Activated naive CD8-positive, alpha-beta T cell treated with anti-CD3 and anti-CD28 coated beads, Interleukin-2, amount 50 U/mL, for 24 hours (primary cell): ENCODE measurements at places on chromosomes 16 and 17.

DNA sequence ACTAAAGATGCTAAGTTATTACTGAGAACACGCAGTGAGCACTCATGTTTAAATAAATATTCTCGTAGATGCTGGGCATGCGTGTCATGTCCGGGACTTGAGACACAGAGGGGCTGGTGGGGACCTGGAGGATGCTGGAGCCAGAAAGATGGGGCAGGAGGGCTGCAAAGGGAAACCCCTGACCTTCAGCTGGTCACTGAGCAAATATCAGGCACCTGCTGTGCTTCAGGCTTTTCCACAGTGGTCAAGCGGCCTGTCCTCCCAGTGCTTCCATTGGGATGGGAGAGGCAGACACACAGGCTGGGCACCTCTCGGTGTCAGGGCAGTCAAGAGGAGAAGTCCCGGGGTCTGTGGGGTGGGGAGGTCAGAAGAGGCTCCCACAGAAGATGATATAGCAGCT, 211.4 kb downstream of the GSG1L start:
- H3K27ac ChIP-seq, result no peak overlapping the region
- H3K4me1 ChIP-seq, result no peaks in the 10 kb centered on the region
- H3K27me3 ChIP-seq, result peaks cover 33% of the 10 kb centered on the region
- no peak overlapping the region for H3K4me3 ChIP-seq
- no peaks in the 10 kb centered on the region for H3K36me3 ChIP-seq

DNA sequence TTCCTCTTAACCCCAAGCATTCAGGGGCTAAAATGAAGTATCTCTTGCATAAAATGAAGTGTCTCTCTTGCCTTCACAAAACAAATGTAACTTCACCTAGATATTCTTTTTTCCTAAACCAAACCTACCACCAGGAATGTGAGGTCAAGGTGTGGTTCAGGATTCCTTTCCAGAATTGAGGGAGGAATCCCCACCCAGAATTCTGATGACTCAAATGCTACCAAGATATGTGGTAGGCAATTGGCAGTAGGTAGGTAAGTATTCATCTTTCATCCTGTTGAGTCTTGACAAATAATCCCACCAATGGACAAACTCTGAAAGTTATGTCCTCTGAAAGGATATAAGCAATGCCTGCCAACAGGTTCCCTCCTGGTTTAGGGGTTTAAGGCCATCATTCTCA, 26.2 kb downstream of the TRIM16 start:
- peaks cover 21% of the 10 kb centered on the region for H3K36me3 ChIP-seq
- DNase-seq, result no peak
- H3K27me3 ChIP-seq, result no peaks in the 10 kb centered on the region

GRCh38 chr17:59512844-59513385, 52.5 kb upstream of the DHX40 start:
- H3K4me1 ChIP-seq, result no peaks in the 10 kb centered on the region
- no peak for DNase-seq
- peaks cover 2% of the 10 kb centered on the region for H3K27me3 ChIP-seq
- no peak overlapping the region for H3K4me3 ChIP-seq
- no peaks in the 10 kb centered on the region for H3K36me3 ChIP-seq

GRCh38 chr17:72004611-72005331, 116.0 kb upstream of the SOX9 start:
- no peak overlapping the region for H3K4me3 ChIP-seq
- H3K27ac ChIP-seq, result no peak overlapping the region
- DNase-seq, result no peak
- no peaks in the 10 kb centered on the region for H3K36me3 ChIP-seq

DNA sequence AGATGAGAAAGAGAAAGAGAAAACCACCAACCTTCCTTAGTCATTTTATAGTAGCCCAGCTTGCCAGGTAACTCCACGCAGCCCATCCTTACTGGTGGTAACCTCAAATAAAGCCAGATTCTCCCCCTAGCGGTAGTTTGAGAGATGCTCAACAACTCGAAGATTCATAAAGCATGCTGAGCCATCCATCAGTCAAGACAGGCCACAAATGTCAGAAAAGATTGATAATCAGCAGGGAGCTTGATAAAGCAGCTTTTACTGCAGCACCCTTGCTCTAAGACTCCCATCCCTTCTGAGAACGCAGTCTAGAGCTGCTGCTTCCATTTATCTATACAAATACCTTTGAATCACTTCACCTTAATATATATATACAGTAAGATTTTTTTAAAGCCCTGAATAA, 451.5 kb upstream of the HSBP1 start:
- no peaks in the 10 kb centered on the region for H3K36me3 ChIP-seq
- H3K4me1 ChIP-seq, result no peaks in the 10 kb centered on the region
- DNase-seq, result no peak
- no peak overlapping the region for H3K27ac ChIP-seq

DNA sequence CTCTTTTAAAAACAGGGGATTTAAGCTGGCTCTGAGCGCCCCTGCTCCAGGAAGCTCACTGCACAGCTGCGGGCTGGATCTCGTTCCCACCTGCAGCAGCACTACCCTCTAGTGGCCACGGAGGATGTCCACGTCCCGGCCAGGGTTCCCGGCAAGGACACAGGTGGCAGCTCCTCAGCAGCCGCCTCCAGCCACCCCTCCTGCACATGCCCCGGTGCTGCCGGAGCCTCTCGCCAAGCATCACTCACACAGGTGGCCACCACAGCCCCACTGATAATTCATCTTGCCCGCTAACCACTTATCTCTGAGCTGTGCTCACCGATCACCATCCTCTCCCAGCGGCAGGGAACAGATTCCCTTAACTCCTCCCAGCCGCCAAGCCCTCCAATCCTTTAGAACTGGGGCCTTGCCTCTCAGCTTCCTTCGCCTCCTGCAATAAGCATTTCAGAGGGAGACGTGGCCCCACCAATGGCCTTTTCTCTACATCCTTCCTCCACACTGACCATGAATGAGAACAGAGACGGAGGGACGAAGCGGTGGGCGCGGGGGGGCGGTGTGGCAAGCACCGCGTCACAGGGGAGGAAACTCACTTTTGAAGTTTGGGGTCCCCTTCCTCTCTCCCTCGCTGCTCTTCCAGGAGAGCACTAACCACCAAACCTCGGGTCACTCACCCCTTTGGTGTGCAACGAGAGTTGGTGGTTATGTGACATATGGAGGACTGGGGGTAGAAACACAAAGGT, 222.1 kb downstream of the RBFOX3 start:
- DNase-seq, result peak; percentile 24
- no peak overlapping the region for H3K4me3 ChIP-seq
- H3K4me1 ChIP-seq, result no peaks in the 10 kb centered on the region
- no peaks in the 10 kb centered on the region for H3K36me3 ChIP-seq
- no peak overlapping the region for H3K27ac ChIP-seq

- no peak overlapping the region for H3K27ac ChIP-seq
- H3K27me3 ChIP-seq, result no peaks in the 10 kb centered on the region
- no peak overlapping the region for H3K4me3 ChIP-seq
These were observed 204.5 kb upstream of the CDH5 start for GRCh38 chr16:66161942-66162341.

- H3K27me3 ChIP-seq, result no peaks in the 10 kb centered on the region
- H3K4me3 ChIP-seq, result no peak overlapping the region
- no peak for DNase-seq
- peaks cover 63% of the 10 kb centered on the region for H3K36me3 ChIP-seq
- H3K27ac ChIP-seq, result peak overlapping the region; percentile 39
These were observed 7.9 kb downstream of the DYNLL2 start for GRCh38 chr17:58091024-58091567.
